ENCODE measurements at places on chromosomes 7 and 10.

DNA sequence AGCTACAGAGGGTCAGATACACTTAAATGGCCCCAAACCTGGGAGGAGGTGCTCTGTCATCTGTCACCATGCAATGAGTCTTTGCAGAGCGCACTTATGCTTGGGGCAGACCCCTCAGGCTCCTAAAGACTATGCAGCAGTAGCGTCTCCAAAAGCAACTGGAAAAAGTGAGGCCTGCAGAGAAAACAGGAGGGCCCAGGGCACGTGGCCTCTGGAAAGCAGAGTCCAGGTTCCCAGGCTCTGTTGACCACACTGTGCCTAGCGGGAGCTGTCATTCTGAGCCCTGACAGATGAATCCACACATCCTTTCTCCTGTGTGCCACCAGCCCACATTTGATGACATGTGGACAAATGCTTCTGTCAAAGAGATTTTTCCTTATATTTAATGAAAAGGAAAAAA lies 66.4 kb downstream of the MINDY4 start:
- DNase-seq = no peak

DNA sequence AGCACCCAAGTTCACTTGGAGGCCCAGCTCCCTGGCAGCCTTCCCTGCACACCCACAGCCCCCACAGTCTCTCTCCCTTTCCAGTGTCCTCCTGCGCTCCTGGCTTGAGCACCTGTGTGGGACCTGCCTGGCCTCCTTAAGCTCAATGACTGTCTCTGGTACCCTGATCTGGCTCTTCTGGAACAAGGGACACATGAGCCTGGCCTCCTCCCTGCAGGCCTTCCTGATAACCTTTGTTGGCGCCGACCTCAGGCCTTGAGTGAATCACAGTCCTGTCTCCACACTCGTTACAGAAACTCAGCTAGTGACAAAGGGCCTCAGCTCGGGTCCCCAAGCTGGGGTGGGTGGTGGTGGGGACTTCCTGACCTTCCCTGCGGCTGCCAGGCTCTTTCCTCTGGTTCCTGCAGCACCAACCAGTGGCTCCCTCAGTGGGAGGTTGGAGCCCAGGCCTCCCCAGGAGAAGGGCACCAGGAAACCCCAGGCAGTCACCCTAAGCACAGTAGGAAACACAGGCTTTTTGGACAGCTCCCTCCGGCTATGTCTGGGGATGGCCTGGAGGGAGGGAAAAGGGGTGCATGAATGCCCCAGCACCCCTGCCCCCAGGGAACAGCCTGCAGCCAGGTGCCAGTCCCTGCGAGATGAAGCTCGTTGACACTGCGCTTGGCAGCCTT lies 147.3 kb downstream of the SH3PXD2A start:
- DNase-seq = no peak

DNA sequence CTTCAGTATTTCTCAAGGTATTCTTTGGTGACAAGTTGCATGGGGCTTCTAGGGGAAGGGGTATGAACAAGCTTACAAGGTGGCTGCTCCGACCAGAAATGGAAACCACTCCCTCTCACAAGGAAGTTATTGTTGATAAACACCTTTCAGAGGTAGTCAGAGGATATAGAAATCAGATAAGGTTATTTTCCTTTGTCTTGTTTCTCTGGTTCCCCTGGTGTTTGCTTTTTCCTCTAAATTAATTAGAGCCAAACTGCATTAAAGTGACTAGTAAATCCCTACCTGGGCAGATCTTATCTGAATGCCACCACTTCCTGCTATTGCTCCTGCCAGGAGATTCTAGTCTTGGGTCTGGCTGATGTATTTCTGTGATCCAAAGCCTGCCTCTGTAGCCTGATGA lies 725.4 kb downstream of the INHBA start:
- DNase-seq = no peak

DNA sequence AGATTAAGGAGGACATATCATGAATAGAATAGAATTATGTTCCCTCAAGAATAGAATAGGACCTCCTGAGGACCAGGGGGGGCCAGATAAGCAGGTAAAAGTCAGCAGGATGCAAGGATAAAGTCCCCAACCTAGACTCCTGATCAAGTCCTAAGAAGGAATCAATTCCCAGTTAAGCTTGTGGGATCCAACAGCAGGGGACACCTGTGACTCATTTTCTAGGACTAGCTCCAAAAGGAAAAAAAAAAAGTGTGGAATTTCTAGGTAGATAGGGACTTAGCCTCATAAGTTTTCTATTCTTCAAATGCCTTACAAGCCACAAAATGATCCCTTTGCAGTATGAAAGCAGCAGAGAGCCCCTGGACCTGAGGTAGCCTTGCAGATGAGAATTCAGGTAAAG lies 336.2 kb downstream of the WDR11 start:
- no peak for DNase-seq

- no peak for DNase-seq
Measured at GRCh38 chr7:37481722-37482288, 33.1 kb upstream of the ELMO1 start.

- no peak for DNase-seq
Measured at GRCh38 chr7:117185124-117185523, 137.7 kb downstream of the WNT2 start.

DNA sequence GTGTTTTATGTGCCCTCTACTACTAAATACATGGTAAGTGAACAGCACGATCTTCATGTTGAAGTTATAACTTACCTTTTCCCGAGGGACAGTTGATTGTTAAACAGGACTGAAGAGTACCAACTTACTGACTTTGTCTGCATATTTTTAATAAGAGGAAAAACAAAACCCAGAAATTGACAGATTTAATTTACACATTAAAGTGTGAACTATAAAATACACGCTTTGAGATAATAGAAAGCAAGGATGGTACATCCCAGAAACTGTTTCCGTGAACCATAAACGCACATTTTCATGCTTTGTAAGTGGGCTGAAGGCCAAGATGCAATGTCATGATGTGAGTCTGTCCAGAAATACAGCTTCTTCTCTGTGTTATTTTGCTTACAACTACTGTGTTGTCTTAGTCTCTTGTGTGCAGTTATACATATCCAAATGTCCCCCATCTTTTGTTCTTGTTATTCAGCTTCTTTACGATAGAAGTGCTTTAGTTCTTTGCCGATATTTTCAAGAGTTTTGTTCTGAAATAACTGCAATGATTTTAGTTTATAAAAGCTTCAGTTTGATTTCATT lies 190.1 kb downstream of the MLLT10 start:
- no peak for DNase-seq

GRCh38 chr10:114046087-114046458 lies 2.4 kb downstream of the ADRB1 start:
- no peak for DNase-seq

GRCh38 chr7:11573128-11573750 lies 258.8 kb downstream of the THSD7A start:
- DNase-seq = no peak

Measured in activated T-helper 1 cell treated with anti-CD3 and anti-CD28 coated beads, Interleukin-2, amount 50 U/mL, for 16 hours (primary cell).